Forelimb muscle (tissue), 1 donor: ENCODE measurements at places on chromosomes 12 and 14. TPM values are rescaled to one million over a fixed set of nuclear protein-coding genes. Genes with fewer than 3 reads are reported as not detected.

The TAS2R10 gene
- polyA plus RNA-seq, result 1.1 TPM

The TTC9 gene
- 10.9 TPM for polyA plus RNA-seq

The PROX2 gene
- polyA plus RNA-seq, result 0.85 TPM

The KCNA1 gene
- 1.0 TPM for polyA plus RNA-seq

The CSRP2 gene
- polyA plus RNA-seq, result 28.7 TPM

The PEX5 gene
- 40.0 TPM for polyA plus RNA-seq

The TAS2R42 gene
- polyA plus RNA-seq, result not detected

The PRDM4 gene
- polyA plus RNA-seq, result 15.3 TPM

The FAM186B gene
- 1.8 TPM for polyA plus RNA-seq

The FAM222A gene
- polyA plus RNA-seq, result 9.8 TPM

The PDE3A gene
- polyA plus RNA-seq, result 7.9 TPM
